ENCODE measurements at places on chromosomes 6 and 20. TPM values are rescaled to one million over a fixed set of nuclear protein-coding genes. Genes with fewer than 3 reads are reported as not detected.

SLC22A2 gene
- total RNA-seq = not detected

DNA sequence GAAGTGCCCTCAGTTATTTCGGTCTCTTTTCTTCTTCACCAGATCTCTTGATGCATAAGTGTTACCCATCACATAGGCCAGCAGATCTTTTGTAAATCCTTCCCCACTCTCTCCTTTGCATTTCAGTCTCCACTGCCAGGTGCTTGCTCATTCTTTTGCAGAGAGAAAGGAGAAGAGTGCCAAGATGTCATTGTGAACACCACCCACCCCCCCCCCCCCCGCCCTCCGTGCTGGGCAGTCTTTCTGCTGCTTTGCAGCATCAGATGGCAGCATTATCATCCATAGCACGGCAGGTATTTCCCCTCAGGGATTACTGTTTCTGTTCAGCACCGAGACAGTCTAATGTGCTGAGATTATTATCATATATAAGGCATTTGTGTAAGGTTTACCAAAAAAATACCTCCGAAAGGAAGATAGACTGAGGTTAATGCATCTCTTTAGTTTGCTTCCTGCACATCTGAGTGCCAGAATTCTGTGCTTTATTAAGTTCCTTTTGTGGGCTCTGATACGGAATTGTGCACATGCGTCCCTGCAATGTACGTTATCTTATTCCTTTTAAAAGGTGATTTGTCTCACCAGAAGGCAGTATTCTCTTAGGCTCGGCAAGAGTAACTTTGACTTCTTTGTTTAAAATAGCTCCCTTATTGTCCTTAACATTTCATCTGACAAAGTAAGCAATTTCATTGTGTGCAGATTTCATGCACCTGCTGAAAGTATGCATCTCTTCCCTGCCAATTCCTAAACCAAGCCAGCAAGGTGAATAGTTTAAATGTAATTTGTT lies 128.8 kb downstream of the PHACTR1 start:
- no peaks in the 10 kb centered on the region for H3K4me1 ChIP-seq
- H3K4me3 ChIP-seq = no peak overlapping the region
- H3K27me3 ChIP-seq = peaks cover 9% of the 10 kb centered on the region

FAM217A gene
- not detected for total RNA-seq

DNA sequence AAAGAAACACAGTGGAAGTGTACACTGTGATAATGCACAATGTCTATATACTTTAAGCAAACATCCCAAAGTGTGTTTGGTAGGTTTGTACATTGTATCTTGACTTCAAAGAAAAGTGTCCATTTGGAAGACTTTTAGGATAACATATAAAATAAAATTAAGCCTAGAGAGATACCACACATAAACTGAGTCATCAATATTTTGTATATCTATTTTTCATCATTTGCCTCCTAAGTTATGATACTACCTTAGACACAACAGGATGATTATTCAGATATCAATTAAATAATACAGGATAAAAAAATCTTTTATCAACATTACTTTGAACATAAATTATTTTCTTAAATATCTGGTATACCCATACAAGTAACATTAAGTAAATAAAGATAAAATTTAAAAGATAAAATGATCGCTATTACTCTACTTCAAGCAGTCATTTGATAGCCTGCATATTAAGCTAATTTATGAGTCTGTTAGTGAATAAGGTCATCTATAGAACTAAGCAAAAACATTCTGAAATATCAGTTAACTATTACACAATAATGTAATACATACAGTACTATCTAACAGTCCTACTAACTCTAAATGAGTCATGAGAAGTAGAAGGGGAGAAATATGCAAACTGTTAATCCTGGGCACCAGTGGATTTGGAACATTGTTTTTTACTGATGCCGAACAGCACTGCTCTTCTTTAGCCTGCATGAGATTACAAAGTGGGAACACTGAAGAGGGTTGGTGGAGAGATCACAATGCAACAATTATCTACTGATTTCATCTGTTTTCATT lies 158.4 kb upstream of the SIM1 start:
- no peaks in the 10 kb centered on the region for H3K36me3 ChIP-seq
- no peaks in the 10 kb centered on the region for H3K4me1 ChIP-seq
- no peak overlapping the region for H3K4me3 ChIP-seq
- H3K27ac ChIP-seq = no peak overlapping the region
- no peak for DNase-seq

DNA sequence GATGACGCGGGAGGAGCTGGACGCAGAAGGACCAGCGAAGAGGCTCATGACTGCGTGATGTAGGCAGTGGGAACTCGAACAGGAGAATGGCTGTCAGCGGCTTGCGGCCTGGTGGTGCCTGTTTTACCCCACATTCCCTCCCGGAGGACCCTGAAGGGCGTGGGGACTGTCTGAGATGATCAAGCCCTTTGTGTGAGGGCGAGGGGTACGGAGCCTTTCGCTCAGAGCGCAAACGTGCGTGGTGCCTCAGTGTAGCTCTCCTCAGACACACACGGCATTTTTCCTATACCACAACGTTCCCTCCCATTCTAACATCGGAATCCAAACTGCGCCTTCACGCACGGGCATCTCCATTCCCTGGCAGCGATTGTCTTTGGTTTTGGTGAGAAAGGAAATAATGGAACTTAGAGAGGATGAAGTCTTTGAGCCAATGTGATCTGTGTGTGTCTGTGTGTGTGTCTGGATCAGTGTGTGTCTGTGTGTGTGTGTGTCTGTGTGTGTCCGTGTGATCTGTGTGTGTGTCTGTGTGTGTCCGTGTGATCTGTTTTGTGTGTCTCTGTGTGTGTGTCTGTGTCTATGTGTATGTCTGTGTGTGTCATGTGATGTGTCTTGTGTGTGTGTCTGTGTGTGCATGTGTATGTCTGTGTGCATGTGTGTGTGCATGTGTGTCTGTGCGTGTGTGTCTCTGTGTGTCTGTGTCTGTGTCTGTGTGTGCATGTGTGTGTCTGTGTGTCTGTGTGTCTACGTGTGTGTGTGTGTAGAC lies 5.3 kb downstream of the PTK6 start:
- peaks cover 10% of the 10 kb centered on the region for H3K4me1 ChIP-seq
- no peak for DNase-seq
- H3K36me3 ChIP-seq = no peaks in the 10 kb centered on the region
- no peak overlapping the region for H3K4me3 ChIP-seq
- H3K27me3 ChIP-seq = peaks cover 7% of the 10 kb centered on the region

DNA sequence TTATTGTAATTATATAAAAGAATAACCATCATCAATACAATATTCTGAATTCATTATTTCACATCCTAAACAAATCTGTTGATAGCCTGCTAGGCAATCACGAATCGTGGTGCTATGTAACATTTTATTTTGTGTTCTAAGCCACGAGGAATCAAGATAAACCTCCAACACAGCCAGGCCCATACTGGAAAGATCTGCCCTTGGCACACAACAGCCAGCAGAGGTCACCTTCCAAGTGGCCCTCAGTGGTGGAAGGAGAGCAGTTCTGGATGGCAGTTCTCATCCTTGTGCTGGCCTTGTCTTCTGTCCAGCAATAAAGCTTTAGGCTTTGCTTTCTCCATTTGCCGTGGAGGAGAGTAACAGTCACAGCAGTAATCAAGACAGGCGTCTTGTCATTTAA lies 13.2 kb downstream of the ZNF831 start:
- DNase-seq = no peak
- no peaks in the 10 kb centered on the region for H3K27me3 ChIP-seq
- no peaks in the 10 kb centered on the region for H3K36me3 ChIP-seq

DNA sequence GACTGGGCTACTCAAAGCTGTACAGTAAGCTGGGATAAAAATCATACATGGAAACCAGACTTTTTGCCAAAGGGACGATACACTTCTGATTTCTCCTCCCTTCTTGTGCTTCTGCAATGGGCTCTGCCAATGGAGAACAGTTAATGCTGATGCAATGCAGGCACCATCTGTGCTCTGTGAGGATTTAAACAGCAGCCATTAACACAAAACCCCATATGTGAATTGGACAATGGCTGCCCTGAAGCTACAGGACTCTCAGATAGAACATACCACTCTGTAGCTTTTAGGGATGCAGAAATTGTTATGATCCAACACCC lies 71.9 kb downstream of the GJA10 start:
- no peak overlapping the region for H3K4me3 ChIP-seq
- H3K4me1 ChIP-seq = no peaks in the 10 kb centered on the region
- H3K27ac ChIP-seq = no peak overlapping the region
- no peaks in the 10 kb centered on the region for H3K36me3 ChIP-seq
- H3K27me3 ChIP-seq = no peaks in the 10 kb centered on the region

GRCh38 chr6:165697171-165697570 lies 34.1 kb upstream of the PDE10A start:
- H3K4me3 ChIP-seq = no peak overlapping the region
- H3K4me1 ChIP-seq = no peaks in the 10 kb centered on the region
- H3K36me3 ChIP-seq = no peaks in the 10 kb centered on the region

- H3K27me3 ChIP-seq = no peaks in the 10 kb centered on the region
- H3K4me3 ChIP-seq = no peak overlapping the region
- DNase-seq = no peak
- no peaks in the 10 kb centered on the region for H3K36me3 ChIP-seq
- H3K27ac ChIP-seq = no peak overlapping the region
These were observed 43.1 kb upstream of the JAG1 start for GRCh38 chr20:10716855-10717254.

WFDC11 gene
- not detected for total RNA-seq

DNA sequence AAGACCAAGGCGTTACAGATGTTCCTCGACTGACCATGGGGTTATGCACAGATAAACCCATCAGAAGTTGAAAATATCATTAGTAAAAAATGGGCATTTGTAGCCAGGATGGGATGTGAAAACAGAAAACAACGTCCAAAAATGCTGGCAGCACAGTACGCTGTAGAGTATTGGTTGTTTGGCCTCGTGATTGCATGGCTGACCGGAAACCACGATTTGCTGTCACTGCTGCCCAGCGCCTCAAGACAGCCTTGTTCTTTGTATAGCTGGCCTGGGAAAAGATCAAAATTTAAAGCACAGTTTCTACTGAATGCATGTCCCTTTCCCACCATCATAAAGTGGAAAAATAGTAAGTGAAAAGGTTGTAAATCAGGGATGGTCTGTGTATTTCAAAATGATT lies 41.9 kb downstream of the MTHFD1L start:
- no peaks in the 10 kb centered on the region for H3K27me3 ChIP-seq
- H3K4me3 ChIP-seq = no peak overlapping the region
- H3K27ac ChIP-seq = no peak overlapping the region
- no peaks in the 10 kb centered on the region for H3K36me3 ChIP-seq
- no peak for DNase-seq

DNA sequence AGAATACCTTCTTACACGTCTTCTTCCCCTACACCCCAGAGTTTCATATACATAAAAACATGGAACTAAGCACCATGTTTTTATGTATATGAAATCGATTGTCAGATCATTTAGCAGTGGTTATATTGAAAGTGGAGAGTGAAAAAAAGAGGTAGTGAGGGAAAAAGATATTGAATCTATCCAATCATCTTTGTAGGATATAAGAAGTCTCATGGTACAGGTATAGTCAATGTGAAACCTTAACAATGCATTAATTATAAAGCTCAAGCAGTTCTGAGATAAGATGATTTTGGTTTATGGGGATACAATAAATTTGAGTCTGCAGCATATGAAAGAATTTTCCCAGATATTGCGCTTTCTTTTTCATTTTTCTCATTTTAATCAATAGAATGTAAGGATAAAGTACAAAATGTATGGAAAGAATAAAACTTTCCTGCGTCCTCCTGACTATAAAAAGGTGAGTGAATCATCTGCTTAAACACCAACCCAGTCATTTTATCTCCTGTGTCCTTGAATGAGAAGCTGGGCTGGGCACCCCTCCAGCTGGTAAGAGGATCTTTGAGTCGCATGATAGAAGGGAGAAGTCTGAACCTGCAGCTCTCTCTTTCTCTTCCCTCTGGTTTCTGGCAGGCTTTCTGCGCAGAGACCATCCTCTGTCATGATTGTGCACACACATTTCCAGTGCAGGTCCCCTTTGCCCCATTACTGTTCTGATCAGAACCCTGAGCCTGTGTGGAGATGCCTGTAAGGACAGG lies 28.1 kb upstream of the AKIRIN2 start:
- no peak overlapping the region for H3K27ac ChIP-seq
- no peaks in the 10 kb centered on the region for H3K27me3 ChIP-seq
- no peaks in the 10 kb centered on the region for H3K36me3 ChIP-seq
- H3K4me3 ChIP-seq = no peak overlapping the region

CPNE5 gene
- 3.7 TPM for total RNA-seq

- H3K36me3 ChIP-seq = no peaks in the 10 kb centered on the region
- H3K27ac ChIP-seq = no peak overlapping the region
- DNase-seq = no peak
- H3K4me1 ChIP-seq = no peaks in the 10 kb centered on the region
These were observed 384.4 kb upstream of the RNF217 start for GRCh38 chr6:124577734-124578281.

DNA sequence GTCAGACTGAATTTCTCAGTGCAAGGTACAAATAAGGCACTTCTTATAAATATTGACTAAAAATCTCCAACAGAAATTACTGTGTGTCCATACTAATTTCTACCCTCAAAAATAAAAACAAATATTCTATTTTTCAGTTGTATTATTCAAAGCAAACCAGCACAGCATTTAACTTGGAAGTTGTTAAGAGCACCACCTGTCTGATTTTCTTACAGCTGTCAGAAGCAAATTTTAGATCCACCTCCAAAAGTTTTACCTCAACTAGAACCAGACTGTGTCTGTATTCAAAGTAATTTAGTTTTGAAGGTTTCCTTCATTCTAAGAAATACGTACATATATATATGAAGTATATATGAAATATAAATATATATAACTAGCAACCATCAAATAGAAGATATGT lies 1.2 kb downstream of the TRDN start:
- H3K36me3 ChIP-seq = no peaks in the 10 kb centered on the region
- no peak for DNase-seq
- no peaks in the 10 kb centered on the region for H3K27me3 ChIP-seq

DNA sequence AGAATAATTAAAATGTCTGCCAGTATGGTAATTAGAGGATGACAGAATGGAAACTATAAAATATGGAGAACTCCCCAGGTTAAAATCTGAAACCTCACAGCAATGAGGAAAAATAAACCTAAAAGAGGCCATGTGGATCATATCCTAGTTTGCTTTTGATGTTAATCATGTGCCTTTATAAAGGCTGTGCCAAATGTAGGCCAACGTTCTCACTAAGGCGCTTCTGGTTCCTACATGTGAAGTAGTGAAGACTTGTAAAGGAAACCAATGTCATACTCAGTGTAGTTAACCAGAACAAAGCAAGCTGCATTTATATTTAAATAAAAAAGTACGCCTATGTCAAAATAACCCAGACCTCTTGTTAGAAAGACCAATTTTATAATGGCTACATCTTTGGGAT lies 113.7 kb upstream of the FAM184A start:
- no peak overlapping the region for H3K27ac ChIP-seq
- DNase-seq = no peak
- H3K27me3 ChIP-seq = no peaks in the 10 kb centered on the region
- no peaks in the 10 kb centered on the region for H3K4me1 ChIP-seq

DNA sequence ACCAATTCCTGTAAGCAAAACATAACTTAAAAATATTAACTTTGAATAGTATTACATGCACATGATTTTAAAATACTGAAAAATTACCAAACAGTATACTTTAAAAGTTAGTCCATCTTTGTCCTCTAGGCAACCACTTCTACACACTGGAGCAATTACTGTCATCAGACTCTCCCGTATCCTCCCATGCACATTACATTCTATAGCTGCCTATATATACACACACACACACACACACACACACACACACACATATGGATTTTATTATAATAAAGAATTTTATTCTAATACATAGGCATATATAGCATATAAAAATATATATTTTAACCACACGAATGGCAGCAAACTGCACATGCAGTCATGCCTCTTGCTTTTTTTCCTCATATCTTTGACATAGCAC lies 8.2 kb downstream of the REV3L start:
- H3K36me3 ChIP-seq = no peaks in the 10 kb centered on the region
- no peak for DNase-seq
- no peak overlapping the region for H3K27ac ChIP-seq
- H3K4me3 ChIP-seq = no peak overlapping the region
- H3K4me1 ChIP-seq = no peaks in the 10 kb centered on the region
- no peaks in the 10 kb centered on the region for H3K27me3 ChIP-seq

Measured in breast epithelium (tissue), 4 donors.